ENCODE measurements at places on chromosomes 5 and 9.

- DNase-seq, result no peak
Measured at GRCh38 chr5:30376848-30377247, 816.6 kb upstream of the CDH6 start.

- no peak for DNase-seq
Measured at GRCh38 chr9:37486256-37486615, 488 bp downstream of the POLR1E start.

DNA sequence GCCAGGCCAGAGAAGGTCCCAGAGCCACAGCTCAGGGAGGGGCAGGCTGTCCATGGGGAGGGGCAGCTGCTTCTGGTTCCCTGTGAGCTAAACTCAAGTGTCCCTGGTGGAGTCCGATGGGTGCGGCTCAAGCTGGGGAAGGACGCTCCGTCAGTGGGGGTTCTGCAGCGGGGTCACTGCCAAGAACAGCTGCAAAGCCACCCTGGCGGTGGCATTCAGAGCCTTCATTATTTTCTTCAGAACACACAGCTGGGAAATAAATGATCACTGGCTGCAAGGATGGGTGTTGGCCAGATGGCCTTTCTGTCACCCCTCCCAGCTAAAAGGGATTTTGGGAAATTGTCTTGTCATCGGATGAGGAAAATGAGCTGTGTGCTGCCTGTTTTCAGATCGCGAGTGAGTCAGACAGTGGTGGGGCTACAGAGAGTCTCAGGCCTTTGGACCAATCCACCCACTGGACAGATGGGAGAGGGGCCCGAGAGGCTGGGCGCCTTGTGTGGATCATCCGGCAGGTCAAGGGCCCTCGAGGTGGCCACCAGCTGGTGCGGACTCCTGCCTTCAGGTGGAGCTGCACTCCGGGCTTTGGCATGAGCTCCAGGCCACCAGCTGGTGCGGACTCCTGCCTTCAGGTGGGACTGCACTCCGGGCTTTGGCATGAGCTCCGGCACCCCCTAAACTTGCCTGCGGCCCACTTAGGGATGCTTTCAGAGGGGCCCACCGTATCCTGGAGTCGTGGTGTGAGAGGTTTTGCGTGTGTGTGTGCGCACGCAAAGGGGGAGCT is 17.9 kb upstream of the GFPT2 start:
- no peak for DNase-seq

GRCh38 chr9:6209966-6210365 is 5.6 kb upstream of the IL33 start:
- no peak for DNase-seq

- DNase-seq, result no peak
Measured at GRCh38 chr5:78964889-78965288, 20.2 kb downstream of the ARSB start.

GRCh38 chr5:157596487-157596886 is 20.9 kb upstream of the ADAM19 start:
- no peak for DNase-seq

DNA sequence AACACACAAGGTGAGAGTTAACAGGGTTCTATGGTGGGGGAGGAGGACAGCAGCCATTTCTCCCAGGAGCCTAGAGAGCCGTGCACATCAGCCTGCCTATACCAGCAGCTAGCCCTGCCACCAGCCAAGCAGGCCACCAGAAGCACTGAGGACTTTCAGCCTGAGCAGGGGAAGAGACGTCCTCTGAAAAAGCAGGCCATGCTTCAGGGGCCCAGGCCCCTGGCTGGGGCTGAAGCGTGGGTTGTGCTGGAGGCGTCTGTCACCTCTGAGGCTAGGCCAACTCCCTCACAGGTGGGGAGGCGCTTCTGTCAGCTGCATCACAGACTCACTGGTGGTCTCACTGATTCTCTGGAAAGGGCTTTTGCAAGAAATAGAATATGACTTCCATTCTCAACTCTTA is 16.3 kb downstream of the FSTL4 start:
- DNase-seq, result no peak

GRCh38 chr5:53749621-53750020 is 189.2 kb downstream of the NDUFS4 start:
- DNase-seq, result no peak

- DNase-seq, result no peak
Measured at GRCh38 chr9:70567511-70567910, 153.1 kb upstream of the KLF9 start.

GRCh38 chr5:179166171-179166885 is 106.2 kb downstream of the ZNF354C start:
- no peak for DNase-seq

DNA sequence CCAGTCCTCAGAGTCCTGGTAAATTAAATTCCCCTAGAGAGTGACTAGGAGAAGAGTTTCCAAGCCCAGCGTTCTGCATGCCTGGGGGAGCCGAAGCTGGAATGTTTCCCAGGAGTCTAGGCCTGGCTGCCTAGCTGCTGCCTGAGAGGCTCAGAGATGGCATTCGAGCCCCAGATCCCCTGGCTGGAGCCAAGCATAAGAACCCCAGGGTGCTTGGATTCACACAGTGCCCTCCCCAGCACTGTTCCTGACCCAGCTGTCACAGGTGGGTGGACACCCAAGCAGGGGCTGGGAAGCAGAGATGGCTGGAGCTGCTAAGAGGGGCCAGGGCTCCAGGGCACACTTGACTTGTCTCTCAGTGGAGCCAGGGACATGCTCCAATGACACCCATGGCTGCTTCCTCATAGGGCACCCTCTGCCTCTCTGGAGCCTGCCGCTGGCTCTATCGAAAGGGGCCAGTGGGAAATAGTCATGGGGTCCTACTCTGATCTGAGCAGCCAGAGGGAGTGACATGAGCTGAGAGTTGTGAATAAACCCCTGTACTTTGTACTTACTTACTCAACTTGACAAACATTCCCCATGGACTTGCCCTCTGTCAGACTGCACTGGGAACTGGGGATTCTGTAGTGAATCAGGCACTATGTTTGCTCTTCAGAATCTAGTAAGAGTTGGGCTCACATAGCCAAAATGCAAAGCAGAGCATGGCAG is 62.6 kb upstream of the XPA start:
- DNase-seq, result no peak

GRCh38 chr5:140227046-140227445 is 52.1 kb downstream of the CYSTM1 start:
- no peak for DNase-seq

GRCh38 chr5:9374025-9374424 is 171.8 kb downstream of the SEMA5A start:
- DNase-seq, result no peak

DNA sequence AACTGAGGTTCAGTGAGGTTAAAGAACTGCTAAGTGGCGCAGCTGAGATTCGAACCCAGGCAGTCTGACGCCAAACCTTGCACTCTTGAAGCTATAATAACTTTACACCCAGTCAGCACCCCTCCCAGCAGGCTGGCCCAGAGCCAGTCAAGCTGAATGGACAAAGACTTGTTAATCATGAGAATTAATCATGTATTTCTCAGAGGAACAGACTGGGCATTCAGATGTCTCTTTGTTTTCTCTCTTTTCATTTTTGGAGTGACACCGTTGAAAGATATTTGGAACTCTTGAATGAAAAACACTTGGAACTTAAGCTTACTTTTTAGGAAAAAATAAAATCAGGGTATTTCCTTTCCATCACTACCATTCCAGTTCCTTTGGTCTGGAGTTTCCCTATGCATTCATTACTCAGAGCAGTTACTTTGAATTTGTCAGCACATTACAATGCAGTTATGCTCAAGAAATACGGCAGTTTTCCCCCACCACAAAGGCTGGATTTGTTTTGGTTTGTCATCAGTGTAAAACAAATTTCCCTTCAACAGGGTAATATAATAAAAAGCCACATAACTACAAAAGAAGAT is 22.6 kb upstream of the MAMDC2 start:
- no peak for DNase-seq

DNA sequence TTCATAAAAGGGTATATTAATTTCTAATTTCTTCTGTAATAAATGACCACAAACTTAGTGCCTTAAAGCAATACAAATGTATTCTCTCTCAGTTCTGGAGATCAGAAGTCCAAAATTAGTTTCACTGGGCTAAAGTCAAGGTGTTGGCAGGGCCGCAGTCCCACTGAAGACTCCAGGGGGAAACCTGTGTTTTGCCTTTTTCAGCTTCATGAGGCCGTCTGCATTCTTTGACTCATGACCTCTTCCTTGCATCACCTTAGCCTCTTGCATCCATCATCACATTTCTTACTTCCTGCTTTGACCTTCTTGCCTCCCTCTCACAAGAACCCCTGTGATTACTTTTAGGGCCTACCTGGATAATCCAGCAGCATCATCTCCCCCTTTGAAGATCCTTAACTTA is 42.0 kb upstream of the ALDH1B1 start:
- DNase-seq, result no peak

DNA sequence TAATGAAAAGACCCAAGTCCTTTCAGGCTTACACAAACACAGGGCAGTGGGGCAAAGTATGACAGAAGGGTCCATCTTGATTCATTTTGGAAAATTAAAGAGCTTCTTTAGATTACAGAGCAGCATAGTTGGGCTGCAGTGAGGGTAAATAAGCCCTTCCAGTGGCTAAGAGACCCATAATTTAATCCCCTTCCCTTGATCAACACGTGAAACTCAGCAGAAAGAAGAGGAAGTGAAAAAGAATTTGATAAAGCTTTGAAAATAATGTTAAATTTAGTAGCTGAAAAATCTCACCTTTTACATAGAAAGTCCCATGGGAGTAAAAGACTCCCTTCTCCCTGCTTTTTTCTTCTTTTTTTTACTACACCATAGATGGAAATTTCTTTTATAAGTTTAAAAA is 87.6 kb downstream of the FREM1 start:
- DNase-seq, result no peak
